ENCODE measurements at places on chromosomes 1 and 21.

DNA sequence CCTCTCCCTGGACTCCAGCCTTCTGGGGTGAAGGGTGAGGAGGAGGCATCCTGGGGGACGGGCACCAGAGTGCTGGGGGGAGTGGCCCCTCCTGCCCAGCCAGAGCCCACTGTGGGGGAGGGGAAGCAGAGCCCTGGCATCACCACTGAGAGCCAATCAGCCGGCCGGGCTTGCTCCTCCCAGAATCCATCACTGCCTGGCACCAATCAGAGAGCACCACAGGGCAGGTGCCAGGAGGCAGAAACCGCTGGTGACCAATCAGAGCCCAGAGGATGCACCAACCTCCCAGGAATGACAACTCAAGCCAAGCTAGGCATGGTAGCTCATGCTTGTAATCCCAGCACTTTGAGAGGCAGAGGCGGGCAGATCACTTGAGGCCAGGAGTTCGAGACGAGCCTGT, 27.9 kb downstream of the CASZ1 start:
- no peak for DNase-seq

DNA sequence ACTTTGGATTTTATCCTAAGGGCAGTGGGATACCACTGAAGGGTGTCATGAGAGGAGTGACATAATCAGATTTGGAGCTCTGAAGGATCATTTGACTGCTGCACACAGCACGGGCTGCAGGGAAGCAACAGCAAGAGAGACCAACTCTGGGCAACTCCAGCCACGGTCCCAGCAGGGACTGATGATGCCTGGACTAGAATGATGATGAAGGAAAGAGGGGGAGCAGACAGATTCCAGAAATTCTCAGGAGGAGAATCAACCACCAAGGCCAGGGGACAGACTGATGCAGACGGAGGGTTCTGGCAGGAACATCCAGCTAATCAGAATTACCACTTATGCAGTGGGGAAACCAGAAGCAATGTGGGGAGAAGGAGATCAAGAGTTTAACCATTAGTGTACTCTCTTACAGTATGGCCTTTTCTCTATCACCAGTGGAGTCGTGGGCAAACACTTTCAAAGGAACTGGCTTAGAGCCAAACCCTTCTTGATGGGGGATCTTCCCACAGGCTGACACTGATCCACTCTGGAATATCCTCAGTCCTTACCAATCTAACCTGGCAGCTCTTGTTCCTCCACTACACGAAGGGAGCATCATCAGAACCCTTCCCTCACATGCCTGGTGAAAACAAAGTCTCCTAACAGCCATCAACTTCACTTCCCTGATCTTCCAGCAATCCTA, 3.3 kb downstream of the URB1 start:
- DNase-seq, result no peak

DNA sequence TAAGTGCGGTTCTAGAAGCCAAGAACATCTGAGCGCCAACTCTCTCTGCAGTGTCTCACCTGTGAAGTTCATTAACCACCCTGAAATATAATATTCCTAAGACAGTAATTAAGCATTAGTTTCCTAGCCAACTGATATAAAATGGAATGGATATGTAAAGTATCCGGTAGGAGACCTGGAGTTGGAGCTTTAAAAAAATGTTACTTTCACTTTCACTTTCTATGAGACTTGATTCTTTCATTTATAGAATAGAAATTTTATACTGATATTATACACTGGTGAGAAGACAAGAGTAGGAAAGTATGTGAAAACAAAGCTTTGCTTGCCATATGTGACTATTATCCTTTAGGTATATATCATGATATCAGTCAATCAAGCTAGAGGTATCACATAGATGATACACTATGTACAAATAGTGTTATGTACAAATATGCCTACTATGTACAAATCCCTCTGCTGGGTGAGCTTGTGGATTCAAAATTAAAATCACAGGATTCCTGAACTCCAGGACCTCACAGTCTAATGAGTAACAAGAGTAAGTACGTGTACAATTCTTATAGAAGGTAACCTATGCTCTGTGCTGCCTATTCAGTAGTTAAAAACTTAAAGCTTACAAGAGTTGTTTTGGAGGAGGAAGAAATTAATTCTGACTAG, 934.2 kb downstream of the TTLL7 start:
- DNase-seq, result no peak

DNA sequence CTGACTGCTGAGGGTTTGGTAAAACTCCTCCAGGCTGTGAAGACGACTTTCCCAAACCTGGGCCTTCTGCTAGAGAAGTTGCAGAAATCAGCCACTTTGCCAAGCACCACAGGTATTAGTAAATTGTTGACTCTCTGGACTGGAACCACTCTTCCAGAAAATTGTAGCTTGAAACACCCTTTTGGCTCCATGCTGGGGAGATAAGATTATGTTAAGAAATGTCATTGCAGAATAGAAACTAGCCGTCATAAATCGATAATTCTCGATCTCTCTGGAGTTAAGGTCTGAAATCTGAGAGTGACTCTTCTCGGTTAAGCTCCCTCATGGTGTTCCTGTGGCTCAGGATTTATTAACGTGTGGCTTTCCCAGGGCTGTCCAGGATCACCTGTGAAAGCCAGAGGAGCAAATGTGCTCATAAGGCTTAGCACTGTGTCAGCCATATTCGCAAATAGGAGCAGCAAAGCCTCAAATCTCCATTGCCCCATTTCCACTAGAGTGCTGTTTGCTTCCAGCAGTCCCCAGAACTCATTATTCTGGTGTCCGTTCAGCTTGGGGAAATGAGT, 54.6 kb downstream of the ZBTB40 start:
- no peak for DNase-seq

- no peak for DNase-seq
These were observed 334.5 kb downstream of the NUF2 start for GRCh38 chr1:163656095-163656759.

DNA sequence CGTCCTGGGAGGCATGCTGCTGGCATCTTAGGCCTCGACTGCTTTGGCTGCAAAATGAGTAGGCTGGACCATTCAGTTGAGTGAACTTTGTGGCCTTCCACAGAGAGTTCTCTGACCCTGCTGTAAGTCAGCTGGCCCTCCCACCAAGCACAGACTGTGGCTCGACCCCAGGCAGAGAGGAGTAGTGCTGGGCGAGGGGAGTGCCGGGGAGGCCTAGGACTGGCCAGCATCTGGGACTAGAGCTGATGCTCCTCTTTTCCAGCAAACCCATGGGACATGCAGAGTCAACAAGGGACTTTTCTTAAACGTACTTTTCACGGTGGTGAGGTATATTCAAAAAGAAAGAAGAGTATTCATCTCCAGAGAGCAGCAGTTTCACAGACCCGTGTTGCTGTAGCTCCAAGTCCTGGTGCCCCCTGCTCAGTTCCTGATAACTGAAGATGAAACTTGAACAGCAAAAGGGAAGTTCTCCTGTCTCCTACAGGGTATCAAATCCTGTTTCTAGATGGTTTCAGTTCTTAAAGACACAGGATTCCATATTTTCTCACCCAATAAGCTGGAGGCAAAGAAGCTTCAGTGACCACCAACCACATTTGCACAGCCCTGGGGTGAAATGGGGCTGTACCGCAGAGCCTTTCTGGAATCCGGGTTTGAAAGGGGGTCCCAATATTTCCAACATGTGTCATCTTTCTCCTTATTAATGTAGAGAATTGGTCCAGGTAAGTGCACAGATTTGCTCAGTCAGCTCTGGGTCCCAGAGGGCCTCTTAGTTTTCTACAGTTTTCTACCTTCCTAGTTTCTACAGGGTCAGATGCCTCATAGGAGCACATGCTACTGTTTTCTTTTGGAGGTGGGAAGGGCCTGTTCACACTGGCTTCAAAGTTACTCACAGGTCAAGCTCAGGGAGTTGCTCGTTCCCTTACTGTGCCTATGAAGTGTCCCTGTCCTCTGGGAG, 20.9 kb downstream of the BATF3 start:
- DNase-seq, result no peak

- no peak for DNase-seq
These were observed at the start of gene LMOD1 for GRCh38 chr1:201946224-201946908. Gene LMOD1 (minus strand): TSS chr1:201946548. CDS start chr1:201946340, 208 bp downstream.

DNA sequence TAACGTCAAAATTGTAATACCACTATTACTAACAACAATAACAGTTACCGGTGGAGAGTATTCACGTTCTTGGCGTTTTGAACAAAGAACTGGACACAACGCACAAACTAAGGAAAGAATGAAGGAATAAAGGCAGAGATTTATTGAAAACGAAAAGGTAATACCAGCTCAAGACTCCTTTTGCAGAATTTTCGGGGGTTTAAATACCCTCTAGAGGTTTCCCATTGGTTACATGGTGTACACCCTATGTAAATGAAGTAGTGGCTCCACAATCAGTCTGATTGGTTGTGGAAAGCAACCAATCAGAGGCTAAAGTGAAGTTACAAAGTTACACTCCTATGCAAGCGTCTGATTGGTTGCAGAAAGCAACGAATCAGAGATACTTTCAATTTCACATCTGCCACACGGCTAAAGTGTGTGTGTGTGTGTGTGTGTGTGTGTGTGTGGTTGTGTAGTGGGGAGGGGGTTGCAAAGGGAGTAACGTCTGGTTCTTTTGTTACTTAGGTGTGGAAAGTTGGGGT, 1.1 kb upstream of the GTF2B start:
- DNase-seq, result no peak

DNA sequence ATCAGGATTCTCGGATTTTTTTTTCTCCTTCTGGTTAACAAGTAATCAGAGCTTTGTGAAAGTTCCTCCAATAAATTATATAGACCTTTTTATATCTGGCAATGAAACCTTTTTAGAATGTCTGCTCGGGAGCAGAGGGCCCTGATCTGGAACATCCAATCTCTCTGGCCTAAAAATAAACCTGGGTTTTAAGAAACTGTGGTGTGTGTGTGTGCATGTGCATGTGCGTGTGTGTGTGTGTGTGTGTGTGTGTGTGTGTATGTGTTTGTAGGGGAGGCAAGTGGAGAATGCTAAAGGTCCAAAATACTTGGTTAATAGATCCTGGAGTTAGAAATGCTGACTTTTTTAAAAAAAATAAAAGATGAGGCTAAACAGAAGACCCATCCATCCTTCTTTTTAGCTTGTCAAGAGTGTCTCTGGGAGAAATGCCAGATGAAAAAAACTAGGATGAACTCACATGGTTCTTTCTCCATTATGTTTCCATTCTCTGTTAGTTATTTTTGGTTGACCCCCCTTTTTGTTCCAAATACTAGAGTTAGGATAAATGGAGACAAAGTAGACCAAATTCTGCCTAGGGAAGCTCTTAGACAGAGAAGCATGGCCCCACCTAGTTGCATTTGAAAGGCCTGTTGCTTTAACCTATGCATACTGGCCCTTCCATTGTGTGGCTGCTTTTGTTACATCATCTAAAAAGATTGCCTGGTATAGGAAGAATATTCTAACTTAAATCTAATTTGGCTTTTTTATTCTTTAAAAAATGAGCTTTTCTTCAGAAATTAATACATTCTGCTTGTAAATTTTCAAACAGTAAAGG, 175.9 kb downstream of the PAPPA2 start:
- no peak for DNase-seq

- no peak for DNase-seq
These were observed 60.7 kb downstream of the ADARB1 start for GRCh38 chr21:45135122-45135521.

DNA sequence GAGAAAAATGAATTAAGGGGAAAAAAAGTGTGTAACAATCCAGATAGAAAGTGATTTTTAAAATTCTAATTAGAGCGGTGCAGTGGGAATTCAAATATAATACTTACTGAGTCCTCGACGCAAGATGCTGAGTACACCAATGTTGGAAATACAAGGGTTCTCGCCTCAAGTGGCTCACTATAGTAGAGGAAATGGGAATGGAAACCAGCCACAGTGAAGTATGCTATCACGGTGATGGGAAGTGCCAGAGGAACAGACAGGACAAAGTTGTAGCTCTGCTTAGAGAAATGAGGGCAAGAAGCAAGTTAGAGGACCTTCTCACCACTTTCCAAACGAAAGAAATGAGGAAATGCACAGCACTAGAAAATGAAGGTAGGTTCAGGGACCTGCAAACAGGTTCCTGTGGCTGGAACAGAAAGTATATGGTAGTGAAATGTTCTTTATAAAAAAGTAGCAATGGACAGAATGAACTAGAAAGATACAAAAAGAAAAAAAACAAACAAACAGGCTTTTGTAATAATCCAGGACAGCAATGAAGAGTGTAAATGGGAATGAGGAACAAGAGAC, 13.5 kb downstream of the EGLN1 start:
- no peak for DNase-seq

DNA sequence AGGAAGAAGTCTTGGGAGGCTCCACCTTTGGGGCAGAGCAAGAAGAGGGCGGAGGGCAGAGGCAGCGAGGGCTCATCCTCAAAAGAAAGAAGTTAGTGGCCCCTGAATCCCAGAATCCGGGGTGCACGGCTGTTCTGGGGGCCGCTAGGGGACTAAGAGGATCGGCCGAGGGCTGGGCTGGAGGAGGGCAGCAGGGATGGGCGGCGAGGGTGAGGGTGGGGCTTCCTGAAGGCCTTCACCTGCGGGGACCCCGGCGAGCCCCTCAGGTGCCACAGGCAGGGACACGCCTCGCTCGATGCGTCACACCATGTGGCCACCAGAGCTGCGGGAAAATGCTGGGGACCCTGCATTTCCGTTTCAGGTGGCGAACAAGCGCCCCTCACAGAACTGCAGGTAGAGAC, 23.9 kb downstream of the COL6A1 start:
- no peak for DNase-seq

- no peak for DNase-seq
These were observed at the start of gene EDN2 for GRCh38 chr1:41484402-41485241. Gene EDN2 (minus strand): TSS chr1:41484683. CDS start chr1:41484601, 82 bp downstream.

- DNase-seq, result no peak
These were observed 3.0 kb downstream of the IL22RA1 start for GRCh38 chr1:24139841-24140425.

GRCh38 chr1:210681158-210681557, 352.5 kb downstream of the HHAT start:
- DNase-seq, result no peak

GRCh38 chr1:13443335-13443979, 33.2 kb downstream of the PRAMEF20 start:
- no peak for DNase-seq

DNA sequence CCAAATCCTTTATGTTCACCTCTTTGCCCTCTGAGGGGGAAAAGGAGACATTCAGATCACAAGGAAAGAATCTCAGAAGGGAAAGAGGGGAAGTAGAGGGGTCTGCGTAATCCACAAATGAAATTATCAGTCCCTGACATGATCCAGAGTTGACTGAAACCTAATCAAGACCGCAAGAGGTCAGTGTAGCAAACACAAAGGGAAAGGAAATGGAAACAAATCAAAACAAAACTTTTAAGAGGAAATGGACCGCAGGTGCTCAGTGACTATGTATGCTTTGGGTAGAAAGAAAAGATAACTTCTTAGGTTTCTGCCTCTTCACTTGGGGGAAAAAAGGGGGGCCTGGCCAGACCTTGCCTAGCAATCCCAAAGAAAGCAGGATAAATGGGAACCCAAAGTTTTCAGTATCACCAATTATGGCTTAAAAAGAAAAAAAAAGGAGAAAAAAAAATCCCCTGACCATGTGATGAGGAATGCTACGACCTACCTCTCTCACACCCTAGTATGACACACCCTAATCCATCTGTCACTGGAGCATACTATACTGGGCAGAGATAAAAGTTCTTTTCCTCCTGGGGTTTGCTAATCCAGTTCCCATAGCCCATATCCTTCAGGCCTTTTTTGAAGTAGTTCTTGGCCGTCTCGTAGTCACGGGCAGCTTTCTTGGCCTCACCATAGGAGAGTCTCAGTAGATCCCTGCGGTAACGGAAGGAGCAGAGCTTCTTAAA, 16.9 kb downstream of the CHRNB2 start:
- no peak for DNase-seq

Data from activated T-helper 1 cell treated with anti-CD3 and anti-CD28 coated beads, Interleukin-2, amount 50 U/mL, for 16 hours (primary cell).